Left kidney (tissue), 8 donors: ENCODE measurements at places on chromosomes 16 and 17.
A peak's percentile ranks its signal among the peaks of the same experiment; 100 is the strongest.

DNA sequence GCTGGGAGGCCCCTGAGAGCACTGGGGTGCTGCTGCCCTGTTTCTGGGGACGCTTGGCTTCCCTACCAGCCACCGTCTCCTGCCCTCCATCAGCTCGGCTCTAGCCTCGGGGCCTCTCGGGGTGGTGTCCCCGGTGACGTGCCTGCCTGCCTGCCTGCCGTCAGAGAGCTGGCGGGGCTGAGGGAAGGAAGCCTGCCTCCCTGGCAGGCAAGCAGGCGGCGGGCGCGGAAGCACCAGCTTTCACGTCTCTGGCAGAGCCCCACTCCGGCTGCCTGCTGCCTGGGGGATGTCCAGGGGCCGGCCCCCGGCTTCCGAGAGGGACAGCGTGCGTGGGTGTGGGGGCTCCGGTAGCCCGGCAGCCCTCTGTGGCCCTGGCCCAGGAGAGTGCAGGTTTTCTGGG is 9.3 kb downstream of the CENPX start:
- DNase-seq: no peak

DNA sequence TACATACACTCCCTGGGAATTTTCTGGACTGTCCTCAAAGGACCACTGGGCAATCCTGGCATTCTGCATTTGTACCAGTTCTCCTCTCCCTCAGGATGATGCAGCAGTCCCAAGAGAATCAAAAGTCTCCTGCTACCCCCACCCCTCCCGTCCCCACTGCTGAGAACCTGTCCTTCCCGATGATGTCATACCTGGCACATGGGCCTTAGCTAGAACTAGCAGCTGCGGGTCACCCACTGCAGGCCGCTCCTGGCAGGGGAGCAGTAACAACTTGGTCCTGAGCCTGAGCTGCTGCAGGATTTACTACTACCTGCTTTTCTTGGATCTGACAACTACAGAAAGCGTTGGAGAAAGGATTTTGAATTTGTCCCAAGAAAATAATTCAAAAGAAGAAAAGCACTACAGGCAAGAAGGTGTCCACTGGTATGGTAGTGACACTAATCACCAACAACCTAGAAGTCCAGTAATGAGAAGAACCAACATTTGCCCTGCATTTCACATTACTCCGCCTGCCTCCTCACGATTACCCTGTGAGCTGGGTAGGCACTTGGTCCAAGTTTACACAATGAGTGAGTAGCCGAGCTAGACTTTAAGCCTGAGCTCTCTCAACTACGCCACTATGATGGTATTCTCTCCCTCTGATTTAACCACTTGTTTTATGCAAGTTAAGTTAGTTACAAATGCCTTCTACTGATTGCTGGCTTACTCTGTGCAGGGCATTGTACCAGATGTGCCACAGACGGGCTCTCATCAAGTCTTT is 55.3 kb upstream of the ETV4 start:
- DNase-seq: no peak

GRCh38 chr16:71504901-71505300 is 15.8 kb upstream of the ZNF19 start:
- no peak for DNase-seq

DNA sequence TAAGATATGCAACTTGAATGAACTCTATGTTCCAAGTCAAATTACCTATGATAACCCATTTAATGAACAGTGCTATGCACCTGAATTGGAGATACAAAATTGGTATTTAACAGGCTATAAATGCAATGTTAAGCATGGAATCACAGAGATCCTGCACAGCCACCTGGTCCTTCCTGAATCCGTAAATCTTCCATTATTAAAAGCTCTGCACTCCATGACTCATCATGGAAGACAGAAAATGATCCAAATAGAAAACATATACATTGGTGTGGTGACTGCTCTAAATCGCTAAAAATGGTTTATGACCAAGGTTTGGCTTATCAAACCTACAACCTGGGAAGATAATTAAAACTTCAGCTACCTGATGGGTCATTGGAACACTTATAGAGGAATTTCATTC is 45.3 kb downstream of the GLG1 start:
- no peak for DNase-seq

- DNase-seq: no peak
Observed at GRCh38 chr17:28549236-28550132, 2.9 kb downstream of the UNC119 start.

- no peak for DNase-seq
Observed at GRCh38 chr17:41547378-41547841, 19.3 kb upstream of the KRT19 start.

DNA sequence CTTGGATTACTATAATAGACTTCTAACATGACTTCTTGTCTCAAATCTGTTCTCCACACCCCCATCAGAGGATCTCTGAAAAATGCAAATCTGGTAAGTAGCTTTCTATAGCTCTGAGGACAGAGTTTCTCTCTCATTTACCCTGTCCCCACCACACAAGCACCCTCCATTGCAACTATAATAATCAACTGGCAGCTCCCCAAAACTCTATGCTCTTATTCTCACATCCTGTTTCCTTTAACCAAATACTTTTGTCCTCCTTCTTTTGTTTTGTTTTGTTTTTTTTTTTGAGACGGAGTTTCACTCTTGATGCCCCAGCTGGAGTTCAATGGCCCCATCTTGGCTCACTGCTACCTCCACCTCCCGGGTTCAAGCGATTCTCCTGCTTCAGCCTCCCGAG is 73.4 kb downstream of the HELZ start:
- DNase-seq: no peak

GRCh38 chr17:64028874-64029464 is 8.5 kb upstream of the ICAM2 start:
- DNase-seq: no peak

DNA sequence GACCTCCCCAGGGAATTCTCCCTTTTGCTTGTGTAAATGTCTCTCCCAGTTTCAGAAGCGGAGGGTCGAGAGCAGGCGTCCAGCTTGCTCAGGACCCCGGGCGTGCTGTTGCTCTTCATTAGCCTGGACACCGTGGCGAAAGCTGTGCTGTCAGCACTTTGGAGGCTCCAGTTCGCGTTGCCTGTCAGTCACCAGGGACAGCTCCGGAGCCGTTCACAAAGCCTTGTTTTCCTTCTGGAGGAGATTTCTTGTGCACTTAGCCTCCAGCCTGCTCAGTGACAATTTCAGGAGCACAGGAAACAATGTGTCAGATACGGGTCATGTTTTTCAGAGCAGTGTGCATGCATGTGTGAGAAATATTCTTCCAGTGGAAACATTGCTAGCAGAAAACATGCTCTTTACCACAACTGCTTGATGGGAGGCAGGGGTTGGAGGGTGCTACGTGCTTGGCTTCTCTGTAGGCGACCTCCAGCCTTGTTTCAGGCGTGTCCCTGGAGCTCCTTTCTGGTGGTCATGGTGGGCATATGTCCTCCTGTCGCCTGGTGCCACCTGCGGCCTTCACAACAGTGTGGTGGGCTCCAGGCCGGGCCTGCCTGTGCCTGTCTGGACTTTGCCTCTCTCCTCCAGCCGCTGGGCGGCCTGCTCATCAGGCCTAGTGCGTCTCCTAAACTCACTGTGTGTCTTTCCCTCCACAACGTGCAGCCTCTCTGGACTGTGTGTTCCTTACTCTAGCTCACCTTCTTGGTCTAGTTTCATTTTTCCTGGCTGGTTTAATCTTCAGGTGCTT is 29.0 kb downstream of the ZNF750 start:
- DNase-seq: no peak

DNA sequence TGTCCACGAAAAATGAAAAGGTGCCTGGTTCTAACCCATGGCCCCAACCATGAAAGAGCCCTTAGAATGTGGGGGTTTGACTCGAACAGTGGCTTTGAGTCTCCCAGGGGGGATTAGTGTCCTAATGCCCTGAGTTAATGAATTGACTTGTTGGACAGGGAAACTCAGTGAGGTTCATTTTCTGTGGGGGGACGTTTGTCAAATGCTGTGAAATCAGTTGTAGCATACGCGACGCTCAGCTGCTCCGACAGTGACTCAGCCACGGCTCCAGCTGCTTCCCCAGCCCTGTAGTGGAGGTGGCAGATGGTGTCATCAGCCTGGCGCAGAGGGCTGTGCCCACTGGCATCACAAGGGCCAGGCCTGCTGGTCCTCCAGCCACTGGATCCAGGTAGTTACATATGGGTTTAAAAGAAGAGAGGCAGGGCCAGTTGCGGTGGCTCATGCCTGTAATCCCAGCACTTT is 3.9 kb upstream of the TMEM235 start:
- DNase-seq: no peak

DNA sequence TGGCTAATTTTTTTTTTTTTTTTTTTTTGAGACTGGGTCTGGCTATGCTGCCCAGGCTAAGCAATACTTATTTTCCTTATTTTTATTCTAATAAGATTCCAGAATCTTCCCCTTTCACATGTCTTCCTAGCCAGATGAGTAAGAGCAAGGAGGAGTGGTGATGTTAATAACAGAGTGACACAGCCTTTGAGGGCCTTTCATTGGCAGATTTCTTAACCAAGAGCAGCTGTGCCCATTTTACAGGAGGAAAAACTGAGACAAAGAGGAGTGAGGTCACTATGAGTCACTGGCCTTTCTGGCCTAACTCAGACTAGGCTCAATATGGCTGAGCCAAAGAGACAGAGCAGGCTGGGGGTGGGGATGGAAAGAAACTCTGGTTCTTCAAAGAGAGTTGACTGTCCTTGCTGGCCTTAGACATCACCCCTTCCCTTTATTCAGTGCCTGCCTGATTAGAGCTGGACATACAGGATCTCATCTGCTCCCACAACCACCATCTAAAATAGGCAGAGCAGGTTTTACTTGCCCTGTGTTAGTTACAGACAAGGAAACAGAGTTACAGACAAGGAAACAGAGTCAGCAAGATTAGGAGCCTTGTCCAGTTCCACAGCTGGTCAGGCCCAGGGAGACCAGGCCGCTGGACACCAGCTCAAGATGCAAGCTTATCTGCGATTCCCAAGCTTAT is 50.0 kb upstream of the TOB1 start:
- DNase-seq: no peak

GRCh38 chr16:88077328-88078108 is 126.3 kb downstream of the BANP start:
- DNase-seq: no peak

DNA sequence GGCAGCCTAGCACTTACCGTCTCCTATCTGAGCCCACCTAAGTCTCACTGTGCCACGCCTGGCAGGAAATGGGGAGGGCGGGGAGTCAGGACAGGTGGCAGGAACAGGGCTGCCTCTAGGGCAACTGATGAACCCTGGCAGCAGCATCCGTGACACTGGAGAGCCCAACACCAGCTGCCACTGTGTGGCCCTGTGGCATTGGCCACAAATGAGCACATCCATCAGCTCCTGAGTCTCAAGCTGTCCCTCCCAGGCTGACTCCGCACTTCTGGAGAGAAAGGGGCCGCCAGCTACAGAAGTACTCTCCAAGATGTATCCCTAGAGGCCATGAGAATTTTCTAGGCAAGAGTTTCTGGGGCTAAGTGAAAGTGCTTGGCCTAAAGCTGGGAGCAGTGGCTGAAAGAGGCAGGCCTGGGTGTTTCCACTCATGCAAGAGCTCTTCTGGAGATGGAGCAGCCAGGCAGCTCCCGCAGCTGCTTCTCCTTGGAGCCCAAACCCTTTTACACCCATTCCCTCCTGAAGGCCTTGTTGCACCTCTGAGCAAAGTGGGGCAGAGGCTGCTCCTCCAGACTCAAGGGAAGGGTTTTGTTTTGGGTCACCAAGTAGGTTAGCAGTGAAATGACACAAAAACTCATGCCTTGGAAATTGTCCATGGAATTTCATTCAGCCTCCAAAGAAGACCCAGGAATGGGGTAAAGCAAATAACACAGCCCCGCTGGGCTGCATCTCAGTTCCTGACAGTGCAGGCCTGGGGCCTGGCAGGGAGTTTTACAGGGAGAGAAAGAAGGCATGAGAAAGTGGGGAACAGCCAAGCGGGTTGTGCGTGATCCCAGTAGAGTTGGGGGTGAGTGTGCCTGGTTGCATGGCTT is 25.8 kb downstream of the PEMT start:
- DNase-seq: no peak

- no peak for DNase-seq
Observed at GRCh38 chr17:12328204-12328603, 307.5 kb downstream of the MAP2K4 start.

DNA sequence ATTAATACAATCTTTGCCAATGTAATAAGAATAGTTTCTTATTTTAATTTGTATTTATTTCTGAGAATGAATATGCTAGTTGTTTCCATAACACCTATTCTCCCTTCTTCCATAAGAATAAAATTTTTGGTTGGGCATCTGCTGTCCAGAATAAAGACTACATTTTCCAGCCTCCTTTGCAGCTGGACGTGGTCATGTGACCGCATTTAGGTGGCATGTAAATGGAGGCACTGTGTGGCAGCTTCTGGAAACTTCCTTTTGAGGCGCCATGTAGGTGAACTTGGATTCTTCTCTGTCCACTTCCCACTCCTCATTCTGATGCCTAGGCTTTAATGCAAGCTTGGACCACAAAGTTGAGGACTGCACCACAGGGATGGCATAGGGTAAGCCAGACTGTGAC is 215.4 kb upstream of the AXIN2 start:
- no peak for DNase-seq

- peak; percentile 53 for DNase-seq
Observed at GRCh38 chr17:35947156-35947585, 3.7 kb upstream of the LYZL6 start.

DNA sequence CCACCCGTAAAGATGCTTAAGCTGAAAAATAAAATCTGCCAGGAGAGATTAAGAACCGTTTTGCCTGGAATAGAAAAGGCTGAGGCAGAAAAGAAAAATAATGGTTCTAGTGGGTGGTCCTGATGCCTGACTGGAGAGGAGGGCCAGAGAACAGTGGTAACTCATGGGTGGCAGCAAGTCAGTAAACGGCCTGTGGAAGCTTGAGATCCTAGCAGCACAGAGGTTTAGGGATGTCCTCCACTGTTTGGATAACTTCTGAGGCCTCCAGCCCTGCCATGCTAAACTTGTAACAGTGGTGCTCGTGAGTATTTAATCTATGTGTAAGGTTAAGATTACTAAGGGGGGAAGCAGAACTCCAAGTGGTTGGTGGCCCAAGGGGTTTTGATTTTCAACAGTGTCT is 21.2 kb upstream of the PHAF1 start:
- DNase-seq: no peak

DNA sequence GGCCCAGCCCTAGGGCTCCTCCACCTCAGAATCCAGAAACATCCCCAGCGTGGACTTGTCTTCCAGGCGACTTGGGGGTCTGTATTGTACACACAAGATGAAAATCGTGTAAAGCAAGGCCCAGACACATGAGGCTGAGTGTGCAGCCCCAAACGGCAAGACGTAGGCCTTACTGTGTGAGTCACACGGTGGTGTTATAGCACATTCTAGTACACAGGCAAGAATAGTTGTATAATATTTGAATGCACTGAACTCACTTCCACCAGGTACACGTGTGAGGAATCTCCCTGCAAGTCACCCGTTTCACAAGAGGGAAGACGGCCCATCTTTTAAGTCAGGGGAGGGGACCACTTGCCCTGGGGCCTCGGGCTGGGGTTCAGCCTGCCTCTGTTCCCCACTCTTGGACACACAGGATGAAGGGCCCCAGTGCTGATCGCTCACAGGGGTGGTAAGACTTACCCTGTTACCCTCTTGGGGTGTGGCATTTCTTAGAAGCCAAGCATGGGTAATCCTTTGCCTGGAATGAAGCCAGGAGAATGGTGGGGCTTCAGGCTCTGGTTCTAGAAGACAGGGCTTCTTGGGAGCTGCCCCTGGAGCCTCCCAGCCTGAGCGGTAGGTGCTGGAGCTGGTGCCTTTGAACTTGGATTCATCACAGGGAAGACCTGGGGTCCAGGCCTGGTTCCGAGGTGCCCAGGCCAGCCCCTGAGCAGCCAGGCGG is 71.3 kb downstream of the SREBF1 start:
- DNase-seq: no peak

- no peak for DNase-seq
Observed at GRCh38 chr16:2209258-2210008, 1.2 kb downstream of the BRICD5 start.
